Activated CD4-positive, alpha-beta T cell treated with anti-CD3 and anti-CD28 coated beads for 1 hour (primary cell): ENCODE measurements at places on chromosomes 2 and 18.
A peak's percentile ranks its signal among the peaks of the same experiment; 100 is the strongest.

DNA sequence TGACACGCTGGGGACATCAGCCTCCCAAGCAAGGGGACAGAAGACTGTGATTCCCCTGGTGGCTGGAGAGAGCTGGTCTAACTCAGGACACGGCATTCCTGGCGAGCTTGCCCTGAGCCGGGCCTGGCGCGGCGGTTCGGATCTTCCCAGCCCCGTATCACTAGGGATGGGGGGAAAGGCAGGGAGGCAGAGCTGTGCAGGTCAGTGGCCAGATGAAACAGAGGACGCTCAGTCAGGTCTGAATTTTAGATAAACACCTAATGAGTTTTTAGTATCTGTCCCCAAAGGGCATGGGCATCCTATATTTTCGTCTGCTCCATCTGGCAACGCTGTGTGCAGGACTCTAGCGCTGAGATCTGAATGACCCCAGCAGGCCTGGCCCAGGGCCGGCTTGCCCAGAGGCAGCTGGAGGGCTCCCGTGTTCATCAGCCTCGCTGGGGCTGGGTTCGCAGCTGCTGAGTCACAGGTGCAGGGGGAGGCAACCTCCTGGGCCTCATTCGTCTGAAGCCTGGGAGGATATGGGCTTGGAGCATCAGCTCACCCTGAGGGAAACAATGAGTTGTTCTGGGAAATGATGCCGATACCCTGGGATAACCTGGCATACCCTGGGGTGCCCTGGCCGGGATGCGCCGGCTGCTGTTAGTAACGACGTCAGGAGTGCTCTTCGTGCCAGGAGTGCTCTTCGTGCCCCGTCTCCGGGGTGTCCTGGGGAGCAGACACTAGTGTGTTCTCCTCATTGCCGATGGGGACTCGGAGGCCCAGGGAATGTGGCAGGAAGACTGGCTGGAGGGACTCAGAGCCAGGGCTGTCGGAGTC is 48.1 kb upstream of the HPCAL1 start:
- DNase-seq = no peak

GRCh38 chr2:71788186-71788525 is 334.8 kb downstream of the DYSF start:
- no peak for DNase-seq

DNA sequence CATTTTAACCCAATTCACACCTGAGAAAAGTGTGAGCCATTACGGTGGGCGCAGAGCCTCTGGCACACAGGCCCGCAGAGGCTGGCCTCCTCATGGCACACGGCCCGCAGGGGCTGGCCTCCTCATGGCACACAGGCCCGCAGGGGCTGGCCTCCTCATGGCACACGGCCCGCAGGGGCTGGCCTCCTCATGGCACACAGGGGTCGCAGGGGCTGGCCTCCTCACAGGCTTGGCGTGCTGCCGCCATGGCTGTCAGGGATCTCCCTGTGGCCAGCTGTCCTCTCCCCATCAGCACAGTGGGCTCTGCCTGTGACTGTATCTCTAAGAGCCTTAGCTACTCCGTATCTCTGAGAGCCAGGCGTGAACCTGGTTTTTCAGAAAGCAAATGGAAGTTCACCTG is 24.6 kb downstream of the ANO7 start:
- DNase-seq = no peak

DNA sequence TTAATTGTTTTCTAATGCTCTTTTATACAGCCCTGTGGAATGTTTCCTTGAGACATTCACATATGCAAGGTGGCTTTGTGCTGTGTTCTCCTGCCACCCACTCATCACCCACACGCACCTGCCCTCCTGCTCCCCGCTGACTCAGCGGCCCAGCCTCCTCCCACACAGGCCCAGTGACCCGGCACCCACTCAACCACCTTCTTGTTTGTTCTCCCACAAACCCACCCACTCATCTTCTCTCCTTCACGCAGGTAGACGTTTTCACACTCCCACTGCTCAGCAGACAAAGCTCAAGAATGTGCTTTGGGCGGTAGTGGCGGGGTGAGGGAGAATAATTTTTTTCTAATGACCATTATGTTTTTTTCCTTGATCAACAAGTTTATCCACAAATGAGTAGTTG is 28.6 kb upstream of the NEMP2 start:
- DNase-seq = peak; percentile 47

DNA sequence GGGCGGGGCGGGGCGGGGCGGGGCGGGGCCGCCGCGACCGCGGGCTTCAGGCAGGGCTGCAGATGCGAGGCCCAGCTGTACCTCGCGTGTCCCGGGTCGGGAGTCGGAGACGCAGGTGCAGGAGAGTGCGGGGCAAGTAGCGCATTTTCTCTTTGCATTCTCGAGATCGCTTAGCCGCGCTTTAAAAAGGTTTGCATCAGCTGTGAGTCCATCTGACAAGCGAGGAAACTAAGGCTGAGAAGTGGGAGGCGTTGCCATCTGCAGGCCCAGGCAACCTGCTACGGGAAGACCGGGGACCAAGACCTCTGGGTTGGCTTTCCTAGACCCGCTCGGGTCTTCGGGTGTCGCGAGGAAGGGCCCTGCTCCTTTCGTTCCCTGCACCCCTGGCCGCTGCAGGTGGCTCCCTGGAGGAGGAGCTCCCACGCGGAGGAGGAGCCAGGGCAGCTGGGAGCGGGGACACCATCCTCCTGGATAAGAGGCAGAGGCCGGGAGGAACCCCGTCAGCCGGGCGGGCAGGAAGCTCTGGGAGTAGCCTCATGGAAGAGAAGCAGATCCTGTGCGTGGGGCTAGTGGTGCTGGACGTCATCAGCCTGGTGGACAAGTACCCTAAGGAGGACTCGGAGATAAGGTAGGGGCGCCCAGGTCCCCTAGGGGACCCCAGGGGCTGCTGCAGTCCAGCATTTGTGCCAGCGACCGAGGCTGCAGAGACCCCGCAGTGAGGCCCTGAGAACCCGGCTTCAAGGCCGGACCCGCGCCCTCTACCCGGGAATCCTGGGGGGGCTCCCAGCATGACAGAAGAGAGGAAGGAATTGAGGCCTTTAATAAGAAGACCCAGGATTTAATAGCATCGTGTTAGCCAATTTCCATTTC is at the start of gene KHK:
Gene KHK, plus strand, starts transcription at position 49 of the 870 bp plus-strand sequence. Its CDS starts 488 bp downstream, at position 537.
- no peak for DNase-seq

DNA sequence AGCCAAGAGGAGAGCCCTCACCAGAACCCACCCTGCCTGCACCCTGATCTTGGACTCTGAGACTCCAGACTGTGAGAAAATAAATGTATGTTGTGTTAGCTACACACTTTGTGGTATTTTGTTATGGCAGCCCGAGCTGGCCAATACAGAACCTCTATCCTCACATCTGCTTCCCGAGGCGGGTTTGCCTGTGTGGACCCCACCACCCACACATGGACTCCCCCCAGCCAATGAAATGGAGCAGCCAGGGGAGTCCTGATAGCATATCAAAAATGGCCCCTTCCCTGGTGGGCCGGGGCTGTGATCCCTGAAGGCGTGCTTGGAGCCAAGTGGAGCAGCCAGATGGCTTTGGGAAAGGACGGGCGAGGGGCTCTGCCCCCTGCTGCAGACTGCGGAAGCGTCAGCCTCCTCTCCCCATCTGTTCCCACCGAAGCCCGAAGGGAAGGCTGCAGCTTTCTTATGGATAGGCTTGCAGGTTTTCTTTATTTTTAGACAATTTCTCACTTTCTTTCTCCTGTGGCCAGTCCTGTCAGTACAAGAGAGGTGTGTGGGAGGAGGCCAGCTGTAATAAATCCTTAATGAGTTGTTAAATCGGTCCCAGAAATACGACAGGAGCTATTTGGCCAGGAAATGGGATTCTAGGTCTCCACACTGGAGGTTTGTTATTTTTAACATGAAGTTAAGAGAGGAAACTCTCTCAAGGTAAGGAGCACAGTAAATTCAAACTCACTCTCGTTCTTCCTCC is 34.4 kb downstream of the TEX51 start:
- DNase-seq = no peak

GRCh38 chr2:232275670-232276069 is 102.9 kb upstream of the ALPP start:
- no peak for DNase-seq

GRCh38 chr2:142222715-142223114 is 91.9 kb upstream of the LRP1B start:
- DNase-seq = no peak

DNA sequence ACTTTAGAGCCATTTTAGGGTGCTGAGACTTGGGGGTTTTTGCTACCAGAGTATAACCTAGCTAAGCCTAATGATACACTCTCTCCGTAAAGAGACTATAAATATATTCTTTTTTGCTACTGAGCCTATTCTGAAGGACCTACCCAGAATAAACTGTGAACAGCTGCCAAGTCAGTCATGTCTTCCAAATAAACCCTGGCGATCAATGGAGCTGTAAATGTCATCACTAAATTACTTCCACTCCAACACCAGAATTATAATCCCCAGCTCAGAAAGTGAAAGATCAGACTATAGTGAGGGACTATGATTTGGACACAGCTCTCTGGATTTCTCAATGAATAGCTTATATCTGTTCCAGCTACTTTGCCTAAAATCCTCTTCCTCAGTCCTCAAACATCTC is 178.9 kb downstream of the METTL4 start:
- no peak for DNase-seq

DNA sequence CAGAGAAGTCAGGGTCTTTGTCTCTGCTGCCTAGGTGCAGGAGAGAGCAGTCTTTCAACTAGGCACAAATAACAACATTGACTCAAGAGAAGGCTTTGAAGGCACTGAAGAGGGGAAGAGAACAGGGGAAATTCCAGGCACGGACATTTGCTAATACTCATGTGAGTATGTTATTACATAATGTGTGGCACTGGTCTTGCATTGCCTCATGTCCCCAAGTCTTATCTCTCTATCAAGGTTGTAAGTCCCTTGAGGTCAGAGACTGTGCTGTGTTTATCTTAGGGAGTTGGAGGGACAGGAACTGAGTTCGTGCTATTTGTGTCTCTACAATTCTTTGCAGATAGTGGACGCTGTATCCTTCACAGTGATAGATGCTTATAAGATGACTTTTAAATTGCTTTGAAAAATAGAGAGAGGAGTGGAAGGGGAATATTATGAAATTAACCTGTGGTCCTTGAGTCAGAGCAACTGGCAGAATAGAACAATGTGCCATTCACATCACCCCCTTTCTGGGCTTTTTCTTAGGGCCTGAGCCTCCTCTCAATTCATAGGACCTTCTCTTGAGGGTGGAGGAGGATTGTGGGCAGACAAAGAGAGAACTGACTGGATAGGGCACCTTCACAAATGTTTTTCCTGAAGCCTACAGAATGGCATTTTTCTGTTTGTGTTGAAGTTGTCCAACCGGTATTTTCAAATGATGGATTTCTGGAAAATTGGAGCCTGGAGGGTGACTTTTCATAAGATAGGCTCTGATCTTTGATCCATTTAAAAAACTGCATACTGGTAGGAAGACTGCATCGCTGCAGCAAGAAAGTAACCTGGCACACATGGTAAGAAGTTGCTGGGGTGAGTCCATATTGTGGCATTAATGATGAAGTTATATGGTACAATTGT is 96.6 kb upstream of the CXCR4 start:
- DNase-seq = no peak

GRCh38 chr2:176843208-176843607 is 369.4 kb upstream of the HNRNPA3 start:
- no peak for DNase-seq

GRCh38 chr2:183782436-183782835 is 658.2 kb downstream of the NUP35 start:
- no peak for DNase-seq

DNA sequence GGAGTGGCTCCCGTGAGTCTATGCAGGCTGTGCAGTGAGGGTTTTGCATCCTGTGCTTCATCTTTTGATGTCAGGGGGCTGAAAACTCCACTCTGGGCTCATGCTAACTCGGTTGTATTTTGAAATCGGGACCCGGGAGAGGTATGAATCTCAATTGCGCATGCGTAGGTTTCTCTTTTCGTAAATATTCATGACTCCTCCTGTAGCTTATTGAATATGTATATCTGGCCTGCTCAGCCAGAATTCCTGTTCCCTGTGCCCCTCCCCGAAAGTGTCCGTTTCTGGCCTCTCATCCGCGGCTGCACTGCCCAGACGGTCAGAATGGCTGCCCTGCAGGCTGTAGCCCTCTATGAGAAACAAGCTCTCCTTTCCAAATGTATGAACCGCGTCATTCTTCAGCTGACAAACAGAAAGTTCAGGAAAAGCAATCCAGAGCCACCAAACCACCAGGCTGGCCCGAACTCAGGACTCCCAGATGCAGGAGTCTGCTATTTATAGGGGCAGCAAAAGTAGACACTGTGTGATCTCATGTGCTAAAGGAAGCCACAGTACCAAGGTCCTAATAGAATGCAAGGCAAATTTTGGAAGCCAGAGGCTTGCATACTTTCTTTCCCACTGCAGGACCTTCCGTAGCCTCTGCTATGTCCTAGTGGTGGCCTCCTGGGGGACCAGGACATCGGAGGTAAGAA is 41.7 kb downstream of the AKAIN1 start:
- DNase-seq = no peak

DNA sequence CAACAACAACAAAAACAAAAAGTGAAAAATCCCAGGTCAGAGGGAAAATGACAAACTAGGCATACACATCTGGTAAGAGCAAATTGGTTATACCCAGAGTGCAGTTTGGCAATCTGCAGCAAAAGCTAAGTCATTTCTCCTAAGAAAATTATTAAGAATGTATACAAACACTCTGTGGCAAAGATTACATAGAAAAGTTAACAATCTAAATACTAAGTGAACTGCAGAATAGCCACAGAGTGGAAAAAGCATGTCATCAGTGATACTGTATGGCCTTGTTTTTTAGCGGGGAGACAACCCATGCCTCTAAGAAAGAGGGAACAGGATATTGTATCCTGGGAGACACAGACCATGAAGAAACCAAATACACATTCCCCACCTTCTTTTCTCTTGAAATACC is 136.0 kb upstream of the ITGB6 start:
- no peak for DNase-seq

DNA sequence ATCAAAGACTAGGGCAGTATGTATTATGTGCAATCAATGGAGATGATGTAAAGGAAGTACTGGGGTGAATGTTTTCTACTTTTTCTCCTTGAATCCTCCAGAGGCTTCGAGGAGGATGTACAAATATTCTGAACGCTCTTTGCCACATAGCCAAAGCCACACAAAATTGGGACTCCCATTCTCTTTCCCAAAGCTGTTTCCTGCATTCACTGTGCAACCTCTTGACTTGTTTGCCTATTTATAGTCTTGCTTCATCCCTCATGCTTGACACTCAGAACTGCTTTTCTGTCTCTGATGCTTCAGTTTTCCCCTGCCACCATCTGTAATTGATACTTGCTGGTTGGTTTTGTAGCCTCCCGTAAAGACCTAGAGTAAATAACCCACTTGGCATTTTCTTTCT is 208.2 kb upstream of the RBMS1 start:
- no peak for DNase-seq

DNA sequence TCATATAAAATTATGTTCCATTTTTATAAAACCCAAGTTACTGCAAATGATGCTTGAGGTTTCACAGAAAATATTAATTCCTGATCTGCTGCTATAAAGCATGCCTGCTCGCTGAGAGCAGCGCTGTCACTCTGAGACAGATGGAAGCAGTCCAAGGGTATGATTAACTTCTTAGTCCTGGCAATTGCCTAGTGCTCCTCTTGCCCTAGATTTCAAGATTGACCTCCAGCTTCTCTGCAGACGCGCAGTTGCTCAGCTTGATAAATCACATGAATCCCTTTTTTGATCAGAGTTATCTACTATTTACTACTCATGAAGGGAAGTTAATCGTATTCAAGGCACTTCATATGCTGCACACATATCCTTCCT is 154.6 kb upstream of the REV1 start:
- no peak for DNase-seq
